CD14-positive monocyte (primary cell): ENCODE measurements at places on chromosomes 5 and 9.

DNA sequence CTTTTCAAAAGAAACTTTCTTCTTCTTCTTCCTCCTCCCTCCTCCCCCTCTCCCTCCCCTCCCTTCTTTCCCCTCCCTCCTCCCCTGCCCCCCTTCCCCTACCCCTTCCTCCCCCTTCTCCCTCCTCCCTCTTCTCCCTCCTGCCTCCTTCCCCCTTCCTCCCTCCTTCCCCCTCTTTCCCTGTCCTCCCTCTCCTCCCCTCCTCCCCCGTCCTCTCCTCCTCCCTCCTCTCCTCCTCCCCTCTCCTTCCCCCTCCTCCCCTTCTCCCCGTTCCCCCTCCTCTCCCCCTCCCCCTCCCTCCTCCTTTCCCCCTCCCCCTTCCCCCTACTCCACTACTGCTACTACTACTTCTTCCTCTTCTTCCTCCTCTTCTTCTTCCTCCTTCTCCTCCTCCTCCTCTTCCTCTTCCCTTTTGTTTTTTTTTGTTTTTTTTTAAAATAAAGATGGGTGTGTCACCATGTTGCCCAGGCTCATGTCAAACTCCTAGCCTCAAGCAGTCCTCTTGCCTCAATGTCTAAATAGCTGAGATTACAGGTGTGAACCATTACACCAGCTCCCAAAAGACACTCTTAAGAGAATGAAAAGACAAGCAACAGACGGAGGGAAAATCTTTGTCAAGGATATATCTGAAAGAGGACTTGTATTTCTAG lies 87.5 kb downstream of the SCAMP1 start:
- no peak for DNase-seq

- no peak for DNase-seq
Observed at GRCh38 chr5:141100243-141100805, at the start of gene PCDHB3. Gene PCDHB3, plus strand, starts transcription at chr5:141100473. Its CDS starts 177 bp downstream, at chr5:141100650.

- DNase-seq, result no peak
Observed at GRCh38 chr5:37619353-37619752, 220.5 kb downstream of the GDNF start.

DNA sequence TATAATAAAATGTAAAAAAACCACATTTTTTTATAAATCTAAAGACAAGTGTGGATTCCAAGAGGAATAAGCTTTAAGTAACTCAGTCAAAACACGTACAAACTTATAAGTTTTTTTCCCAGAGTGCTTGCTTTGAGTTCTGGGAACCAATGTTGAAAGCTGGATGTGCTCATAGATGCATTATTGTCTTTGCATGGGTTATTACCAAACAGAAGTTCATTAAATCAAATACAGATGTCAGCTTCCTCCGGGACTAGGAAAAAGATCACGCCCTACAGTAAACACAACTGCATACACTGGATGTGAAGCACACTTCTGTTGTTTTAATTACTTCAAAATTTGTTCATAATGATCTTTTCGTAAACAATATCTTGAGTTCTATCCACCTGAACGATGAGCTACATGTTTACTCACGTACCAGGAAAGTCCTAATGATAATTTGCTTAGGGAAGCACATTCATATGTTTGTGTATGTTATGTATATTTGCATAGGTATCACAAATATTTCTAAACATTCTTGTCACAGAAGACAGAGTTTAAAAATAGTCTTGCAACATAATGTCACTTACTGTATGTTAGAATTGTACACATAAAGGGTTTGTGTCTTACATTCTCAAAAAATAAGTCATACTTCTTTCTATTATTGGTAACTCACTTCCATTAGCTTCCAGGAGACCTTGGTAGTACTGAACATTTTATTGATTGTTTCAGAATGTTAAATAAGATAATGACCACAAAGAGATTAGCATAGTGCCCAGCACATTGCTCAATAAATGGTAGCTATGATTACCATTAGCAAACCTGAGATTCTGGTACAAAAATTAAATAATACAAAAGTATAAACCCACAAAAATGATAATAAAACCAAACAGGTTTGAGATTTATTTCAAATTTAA lies 427.4 kb downstream of the CETN3 start:
- no peak for DNase-seq

DNA sequence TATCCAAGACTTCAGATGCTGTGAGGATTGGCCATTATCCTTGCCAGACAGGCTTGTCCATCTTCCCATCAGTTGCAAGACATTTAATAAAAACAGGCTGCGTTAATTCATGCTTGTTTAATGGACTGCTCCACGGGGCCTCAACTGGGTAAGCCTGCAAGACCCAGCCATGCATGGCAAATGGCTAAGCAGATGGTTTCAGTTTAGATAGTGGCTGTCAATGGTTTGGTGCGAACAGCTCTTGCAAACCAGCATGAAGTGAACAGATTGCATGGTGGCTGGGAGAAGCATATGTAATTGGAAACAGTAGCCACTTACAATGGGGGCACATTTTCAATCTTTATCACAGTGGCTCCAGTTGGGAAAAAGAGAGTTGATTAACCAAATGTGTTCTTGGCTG lies 628.2 kb upstream of the KLF4 start:
- DNase-seq, result no peak

DNA sequence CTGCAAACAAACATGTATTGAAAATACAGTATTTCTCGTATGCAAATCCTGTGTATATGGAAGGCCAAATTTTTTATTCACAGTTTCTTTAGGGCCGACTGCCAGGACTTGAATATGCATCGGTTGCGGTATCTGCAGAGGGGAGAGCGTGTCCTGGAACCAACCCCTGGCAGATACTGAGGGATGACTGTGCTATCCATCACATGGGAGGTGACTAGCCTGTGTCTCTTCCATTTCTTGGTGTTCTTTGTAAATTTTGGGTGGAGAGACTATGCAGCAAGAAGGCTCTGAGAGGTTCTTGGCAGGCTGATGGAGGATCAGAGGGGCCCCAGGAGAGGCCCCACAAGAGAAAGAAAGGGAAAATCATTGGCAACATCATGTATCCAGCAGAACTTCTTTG lies 384.3 kb downstream of the YTHDC2 start:
- DNase-seq, result no peak

DNA sequence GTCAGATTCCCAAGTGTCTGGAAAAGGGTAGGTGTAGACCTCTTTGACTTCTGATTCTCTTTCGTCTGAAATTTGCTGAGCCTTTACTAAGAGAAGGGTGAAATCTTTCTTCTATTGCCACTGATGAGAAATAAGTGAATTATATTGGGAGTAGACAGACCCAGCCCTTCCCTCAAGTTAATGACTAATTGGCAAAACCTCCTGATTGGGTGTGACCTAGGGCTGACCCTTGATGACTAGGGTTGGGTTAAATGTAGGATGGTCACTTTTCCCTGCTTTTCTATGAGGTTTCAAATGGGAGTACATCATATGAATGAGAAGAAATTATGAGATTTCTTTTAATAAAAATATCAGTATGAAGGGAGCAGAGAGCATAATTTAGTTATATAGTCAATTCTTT lies 73.4 kb upstream of the C5orf46 start:
- no peak for DNase-seq

DNA sequence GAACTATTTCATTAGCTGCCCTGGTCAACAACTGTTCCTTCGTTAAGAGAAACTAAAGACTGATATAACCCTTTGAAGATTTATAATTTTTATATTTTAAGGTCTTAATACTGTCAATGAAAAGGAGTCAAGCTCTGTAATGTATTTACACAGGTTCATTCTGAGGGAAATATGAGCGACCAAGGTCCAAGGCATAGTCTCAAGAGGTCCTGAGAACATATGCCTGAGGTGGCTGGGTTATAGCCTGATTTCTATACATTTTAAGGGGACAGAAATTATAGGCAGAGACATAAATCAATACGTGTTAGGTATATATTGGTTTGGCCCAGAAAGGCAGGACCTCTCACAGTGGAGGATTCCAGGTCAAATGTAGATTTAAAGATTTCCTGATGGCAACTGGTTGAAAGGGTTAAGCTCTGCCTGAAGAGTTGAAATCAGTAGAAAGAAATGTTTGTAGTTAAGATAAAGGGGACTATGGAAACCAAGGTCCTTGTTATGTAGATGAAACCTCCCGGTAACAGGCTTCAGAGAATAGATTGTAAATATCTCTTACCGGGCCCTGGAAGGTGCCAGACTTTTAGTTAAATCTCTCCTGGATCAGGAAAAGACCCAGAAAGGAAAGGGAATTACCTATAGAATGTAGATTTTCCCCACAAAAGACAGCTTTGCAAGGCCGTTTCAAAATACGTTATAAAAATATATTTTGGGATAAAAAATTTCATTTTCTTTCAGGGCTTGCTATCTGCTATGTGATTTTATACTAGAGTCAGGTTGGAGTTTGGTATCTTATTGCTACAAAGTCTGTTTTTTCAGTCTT lies 107.3 kb upstream of the PRLR start:
- no peak for DNase-seq

DNA sequence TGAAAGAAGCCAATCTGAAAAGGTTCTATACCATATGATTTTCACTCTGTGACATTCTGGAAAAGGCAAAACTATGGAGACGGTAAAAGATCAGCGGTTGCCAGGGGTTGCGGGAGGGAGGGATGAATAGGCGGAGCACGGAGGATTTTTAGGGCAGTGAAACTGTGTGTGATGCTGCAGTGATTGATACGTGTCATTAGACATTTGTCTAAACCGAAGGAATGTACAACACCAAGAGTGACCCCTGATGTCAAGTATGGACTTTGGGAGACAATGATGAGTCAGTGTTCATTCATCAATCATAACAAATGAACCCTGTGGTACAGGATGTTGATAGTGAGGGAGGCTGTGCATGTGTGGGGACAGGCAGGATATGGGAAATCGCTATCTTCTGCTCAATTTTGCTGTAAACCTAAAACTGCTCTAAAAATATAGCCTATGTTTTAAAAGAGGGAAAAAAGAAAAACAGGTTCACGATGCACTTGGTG lies 34.4 kb downstream of the ERGIC1 start:
- DNase-seq, result no peak
